ENCODE measurements at places on chromosomes 3 and 15.

GRCh38 chr15:93583968-93584367 is 495.0 kb upstream of the RGMA start:
- no peak for DNase-seq

DNA sequence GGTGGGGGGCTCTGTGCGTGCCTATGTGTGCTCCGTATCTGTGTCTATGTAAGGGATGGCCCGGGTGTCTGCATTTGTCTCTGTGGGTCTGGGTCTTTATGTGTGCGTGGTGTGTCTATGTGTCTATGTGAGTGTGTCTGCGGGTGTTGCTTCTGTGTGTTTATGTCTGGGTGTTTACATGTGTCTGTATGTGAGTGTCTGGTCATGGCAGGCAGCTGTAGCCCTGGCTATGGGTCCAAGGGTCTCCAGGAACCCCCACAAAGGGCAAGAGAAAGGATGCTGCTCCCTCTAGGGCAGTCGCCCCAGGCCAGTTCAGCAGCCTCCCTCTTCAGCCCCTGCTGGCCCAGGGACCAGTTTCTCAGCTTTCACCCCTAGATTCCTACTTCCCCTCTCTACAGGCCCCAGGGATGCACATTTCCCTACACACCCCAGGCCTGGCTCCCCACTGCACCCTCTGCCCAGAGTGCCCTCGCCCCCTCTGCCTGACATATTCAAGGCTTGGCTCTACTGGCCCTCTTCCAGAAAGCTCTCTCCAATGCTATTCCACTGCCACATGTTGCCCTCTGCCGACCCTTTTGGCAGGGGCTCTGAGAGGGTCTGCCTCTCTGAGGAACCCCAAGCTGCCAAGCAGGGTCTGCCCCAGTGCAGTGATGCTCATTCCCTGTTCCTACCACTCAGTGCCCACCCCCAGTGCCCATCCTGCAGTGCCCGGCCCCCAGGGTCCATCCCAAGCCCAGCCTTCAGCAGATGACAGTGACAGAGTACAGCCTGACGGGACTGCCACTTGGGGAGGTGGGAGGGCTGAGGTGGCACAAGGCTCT is 1.0 kb upstream of the MYL3 start:
- DNase-seq: no peak

- peak; percentile 77 for DNase-seq
These were observed at the start of gene TM6SF1 for GRCh38 chr15:83106994-83107840. Gene TM6SF1 (plus strand): TSS chr15:83107645. CDS start chr15:83107681, 36 bp downstream.

GRCh38 chr3:54274607-54275006 is 152.3 kb downstream of the CACNA2D3 start:
- no peak for DNase-seq

Measured in DMS53 (cell line).